ENCODE measurements at places on chromosomes 3 and 15.

DNA sequence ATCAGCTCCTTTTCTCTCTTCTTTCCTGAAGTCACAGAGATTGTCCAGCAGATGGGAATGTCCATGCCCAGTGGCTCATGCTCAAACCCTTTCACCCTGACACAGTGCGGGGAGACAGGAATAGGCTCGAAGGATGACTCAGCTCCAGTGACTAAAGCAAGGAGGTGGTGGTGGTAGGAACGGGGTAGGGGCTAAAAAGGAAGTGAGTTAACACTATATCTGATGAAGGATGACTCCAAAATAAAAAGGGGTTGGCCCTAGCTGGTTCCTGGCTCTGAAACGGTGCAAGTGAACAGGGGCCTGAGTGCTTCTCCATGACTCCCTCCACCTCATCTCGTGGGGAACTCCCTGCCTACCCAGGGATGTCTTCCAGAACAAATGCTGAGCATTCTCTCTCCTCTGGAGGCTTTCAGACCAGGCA, 167.4 kb upstream of the LPP start:
- DNase-seq: no peak

DNA sequence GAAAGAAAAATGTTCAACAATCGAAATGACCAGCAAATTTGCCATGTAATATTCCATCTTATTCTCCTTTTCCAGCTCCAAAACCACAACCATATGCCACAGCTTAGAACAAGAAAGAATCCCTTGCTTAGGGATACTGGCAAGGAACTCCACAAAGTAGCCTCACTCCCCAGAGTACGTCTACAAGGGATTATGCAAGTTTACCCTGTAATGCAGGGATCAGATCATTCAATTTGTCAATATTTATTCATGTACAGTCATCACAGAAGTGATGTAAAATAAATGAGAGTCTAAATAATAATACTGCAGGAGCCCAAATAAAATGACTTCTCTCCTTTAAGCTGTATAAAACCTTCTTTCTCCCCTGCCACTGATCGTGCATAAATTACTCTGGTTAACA, 23.5 kb upstream of the MYO1E start:
- no peak for DNase-seq

DNA sequence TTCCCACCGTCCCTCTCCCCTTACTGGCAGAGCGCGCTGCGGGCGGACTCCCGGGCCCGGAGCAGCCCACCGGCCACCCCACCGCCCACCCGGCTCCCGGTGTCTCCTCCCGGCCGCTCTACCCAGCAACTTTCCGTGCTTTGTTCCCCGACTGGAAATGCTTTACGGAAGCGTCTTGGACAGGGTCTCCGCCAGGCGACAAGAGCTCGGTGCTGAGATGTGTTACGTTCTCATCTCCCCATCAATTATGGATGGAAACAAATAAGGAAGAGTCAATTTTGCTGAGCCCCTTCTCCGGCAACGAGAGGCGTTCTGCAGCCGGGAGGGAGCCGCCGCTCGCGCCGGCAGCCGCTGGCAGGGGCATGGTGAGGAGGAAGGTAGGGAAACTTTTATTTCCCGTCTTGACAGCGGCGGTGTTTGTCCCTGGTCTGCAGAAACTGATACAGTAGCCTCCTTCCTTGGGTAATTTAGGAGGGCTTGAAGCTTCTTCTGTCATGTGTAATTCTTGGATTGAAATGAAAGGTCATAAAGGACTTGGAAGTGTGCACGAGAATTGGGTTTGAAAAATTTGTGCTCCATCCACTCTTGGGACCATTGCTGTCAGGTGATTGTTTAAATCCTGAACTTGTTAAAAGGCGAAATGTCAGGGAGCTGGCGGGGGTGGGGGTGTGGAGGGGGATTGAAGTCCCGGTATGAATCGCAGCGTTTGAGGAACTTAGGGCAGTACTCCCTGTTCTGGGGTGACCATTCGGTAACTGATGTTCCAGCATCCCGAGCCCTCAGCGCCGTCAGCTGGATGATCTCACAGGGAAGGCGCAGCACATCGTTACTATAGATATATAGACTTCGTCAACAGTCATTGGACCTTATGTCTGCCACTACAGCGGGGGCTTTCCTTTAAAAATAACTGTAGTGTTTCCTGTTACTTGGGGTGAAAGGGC, 1.5 kb downstream of the SEMA6D start:
- no peak for DNase-seq

DNA sequence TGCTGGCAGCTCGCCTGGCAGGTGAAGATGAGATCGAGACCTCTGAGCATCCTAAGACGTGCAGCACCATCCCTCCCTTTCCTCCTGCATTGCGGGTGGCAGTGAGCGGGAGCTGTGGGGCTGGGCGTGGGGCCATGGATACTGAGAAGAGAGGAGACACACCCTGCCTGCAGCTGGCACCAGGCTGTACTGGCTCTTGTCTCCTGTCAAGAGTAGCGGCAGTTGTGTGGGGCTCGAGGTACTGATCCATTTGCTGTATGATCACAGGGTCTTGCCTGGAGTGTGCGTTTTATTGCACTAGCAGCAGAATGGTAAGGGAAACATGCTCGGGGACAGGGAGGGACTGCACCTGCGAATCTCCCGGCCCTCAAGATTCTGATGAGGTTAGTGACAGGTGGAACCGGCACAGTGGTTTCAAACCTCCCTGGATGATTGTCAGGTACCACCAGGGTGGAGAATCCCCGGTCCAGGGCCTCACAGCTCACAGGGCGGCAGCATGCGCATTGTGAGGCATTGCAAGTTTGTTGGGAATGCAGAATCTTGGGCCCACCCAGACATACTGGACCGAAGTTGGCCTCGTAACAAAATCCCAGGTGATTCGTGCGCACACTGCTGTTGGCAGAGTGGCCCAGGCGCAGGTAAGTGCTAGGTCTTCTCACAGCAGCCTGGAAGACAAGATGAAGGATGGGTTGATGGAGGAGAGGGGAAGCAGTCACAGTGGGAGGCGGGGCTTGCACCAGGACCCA, 14.1 kb downstream of the SYNM start:
- no peak for DNase-seq

DNA sequence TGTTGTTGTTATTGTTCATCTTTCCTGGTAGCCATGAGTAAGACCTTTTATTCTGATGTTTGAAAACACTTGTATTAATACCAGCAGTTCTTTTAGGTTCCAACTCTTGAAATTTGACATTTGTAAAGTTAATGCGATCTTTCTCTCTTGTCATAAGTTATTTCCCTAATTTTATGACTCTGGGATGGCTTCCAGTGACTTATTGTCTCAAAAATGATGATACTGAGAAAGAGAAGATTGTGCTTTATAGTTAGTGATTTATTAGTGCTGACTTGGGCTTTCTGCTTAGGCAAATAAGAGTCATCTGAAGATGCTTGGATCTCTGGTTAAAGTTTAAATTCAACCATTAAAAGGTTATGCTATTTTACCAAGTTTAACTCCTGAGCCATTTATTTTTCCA, 715.2 kb downstream of the GRM7 start:
- no peak for DNase-seq

GRCh38 chr3:43629257-43629656, 7.4 kb upstream of the ANO10 start:
- DNase-seq: no peak

GRCh38 chr3:38482951-38483350, 13.2 kb upstream of the EXOG start:
- DNase-seq: no peak

- DNase-seq: no peak
Observed at GRCh38 chr3:174101244-174101643, 703.7 kb downstream of the NLGN1 start.

DNA sequence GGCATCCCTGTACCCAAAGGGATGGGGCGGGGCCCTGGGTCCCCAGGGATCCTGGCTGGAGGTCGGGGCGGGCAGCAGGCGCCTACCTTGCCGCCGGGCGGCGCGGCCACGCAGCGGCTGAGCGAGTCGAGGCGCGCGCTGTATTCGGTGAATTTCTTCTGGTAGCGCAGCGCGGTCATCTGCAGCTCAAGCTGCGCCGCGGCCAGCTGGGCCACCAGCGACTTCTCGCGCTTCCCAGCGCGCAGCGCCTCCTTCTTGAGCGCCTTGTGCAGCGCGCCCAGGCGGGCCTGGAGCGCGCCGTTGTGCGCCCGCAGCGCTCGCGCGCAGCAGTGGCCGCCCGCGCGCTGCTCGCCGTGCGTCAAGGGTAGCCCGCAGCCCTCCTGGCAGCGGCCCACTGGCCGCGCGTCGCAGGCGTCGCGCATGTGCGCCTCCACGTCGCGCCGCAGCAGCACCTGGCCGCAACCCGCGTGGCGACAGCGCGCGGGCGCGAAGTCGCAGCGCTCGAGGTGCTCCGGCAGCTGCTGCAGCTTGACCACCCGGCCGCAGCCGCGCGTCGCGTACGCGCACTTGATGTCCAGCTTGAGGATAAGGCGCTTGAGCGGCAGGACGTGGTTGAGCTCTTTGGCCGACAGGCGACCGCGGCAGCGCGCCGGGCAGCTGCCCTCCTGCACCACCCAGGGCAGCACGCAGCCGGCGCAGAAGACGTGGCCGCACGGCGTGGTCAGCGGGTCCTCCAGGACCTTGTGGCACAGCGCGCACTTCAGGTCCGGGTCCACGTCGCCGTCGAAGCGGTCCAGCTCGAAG, 522 bp downstream of the PDZRN3 start:
- no peak for DNase-seq

GRCh38 chr3:74106925-74107324, 482.2 kb upstream of the PDZRN3 start:
- DNase-seq: no peak

GRCh38 chr3:110070161-110070916, 733.0 kb upstream of the DPPA4 start:
- no peak for DNase-seq

GRCh38 chr3:104805508-104805907, 561.2 kb upstream of the ALCAM start:
- no peak for DNase-seq

GRCh38 chr15:48002767-48003166, 118.0 kb upstream of the SLC24A5 start:
- no peak for DNase-seq

- DNase-seq: no peak
Observed at GRCh38 chr15:64845183-64845611, 3.5 kb downstream of the PLEKHO2 start.

- no peak for DNase-seq
Observed at GRCh38 chr3:54353946-54354345, 231.6 kb downstream of the CACNA2D3 start.

DNA sequence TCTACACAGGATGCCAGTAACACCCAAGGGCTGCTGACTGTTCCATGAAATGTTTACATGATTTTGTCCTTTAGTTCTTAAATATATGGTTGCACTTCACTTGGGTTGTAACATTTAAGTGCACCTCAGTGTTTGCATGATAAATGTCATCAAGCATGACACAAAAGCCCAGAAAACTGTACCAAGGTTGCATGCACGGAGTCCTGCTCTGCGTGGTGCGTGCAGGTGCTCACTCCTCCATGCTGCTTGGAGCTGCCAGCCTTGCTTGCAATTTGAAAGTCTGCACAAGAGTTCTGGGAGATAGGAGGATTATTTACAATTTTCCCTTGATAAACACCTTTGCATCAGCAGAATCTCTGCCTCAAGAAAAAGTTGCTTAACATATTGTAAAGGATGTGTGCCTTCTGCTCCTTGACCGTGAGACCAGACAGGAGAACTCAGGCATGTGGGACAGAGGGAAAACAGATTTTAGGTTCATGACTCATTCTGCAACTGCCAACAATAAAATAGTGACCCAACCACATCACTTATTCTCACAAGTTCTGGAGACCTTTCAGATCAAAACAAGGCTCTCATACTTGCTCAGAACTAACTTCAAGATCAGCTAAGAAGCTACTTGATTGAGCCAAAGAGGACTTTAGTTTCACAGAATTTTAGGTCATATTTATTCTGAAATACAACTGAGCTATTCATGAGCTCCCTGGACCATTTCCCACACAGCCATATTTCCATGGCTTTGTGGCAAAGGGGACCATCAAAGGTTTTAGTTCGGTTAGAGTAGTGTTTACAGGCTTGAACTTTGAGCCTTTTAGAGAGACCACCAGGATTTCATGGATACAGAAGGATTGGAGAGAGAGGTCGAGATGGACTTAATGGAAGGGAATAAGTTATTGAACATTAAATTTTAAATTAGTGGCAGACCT, 128.4 kb upstream of the ZBED2 start:
- no peak for DNase-seq

DNA sequence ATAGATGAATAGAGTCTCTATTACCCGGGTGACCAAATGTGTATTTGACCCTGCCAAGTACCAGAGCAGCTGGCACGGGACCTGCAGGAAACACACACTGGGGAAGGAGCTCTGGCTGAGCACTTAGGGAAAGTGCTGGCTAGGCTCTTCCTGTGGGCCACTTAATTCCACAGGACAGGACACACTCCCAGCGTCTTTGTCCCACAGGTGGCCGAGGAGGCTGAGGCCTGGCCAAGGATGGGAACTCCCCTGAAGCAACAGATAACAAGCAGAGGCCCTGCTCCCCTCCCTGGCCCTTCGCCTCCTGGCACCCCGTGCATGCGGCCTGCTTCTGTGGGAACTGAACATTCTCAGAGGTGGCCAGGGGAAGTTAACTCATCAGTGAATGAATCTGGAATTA, 180.8 kb downstream of the ATP10A start:
- DNase-seq: no peak

GRCh38 chr3:50604110-50604621, 7.4 kb downstream of the CISH start:
- DNase-seq: no peak

GRCh38 chr3:1832395-1832794, 266.3 kb upstream of the CNTN4 start:
- no peak for DNase-seq

DNA sequence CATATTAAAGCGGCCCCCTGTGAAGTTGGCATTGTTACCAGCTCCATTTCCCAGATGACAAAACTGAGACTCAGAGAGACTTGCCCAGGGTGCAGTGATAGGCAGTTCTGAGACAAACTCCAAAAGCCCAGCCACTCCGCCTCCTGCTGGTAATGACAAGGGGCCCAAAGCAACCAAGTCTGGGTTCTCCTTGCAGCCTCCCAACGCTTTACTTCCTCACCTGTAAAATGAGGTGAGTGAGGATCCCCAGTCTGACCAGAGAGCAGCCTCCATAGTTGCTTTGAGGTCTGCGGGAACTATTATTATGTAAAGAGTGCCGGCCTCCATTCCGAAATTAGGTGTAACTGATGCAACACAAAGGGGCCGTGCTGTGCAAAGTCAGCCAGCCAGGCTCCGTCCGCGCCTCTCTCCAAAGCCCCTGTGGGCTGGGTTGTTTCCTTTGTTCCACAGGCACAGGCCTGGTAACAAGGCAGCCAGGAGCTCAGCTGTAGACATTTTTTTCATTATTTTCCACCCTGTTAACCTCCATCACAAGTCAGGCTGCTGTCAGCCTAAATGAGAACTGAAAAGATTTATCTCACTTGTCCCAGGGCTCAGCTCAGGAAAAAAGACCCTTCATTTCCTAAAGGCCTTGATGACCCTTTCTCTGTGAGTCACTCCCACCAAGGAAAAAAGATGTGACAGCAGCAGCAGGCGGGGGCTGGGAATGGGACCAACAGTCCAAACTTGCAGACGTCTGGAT, 139.1 kb upstream of the RAD18 start:
- DNase-seq: no peak

GRCh38 chr3:146558781-146559180, 14.4 kb upstream of the PLSCR1 start:
- DNase-seq: no peak

GRCh38 chr3:175885231-175885766, 1026.2 kb downstream of the NAALADL2 start:
- no peak for DNase-seq

Data from NCI-H1694 treated with DMSO at 0.1 percent for 48 hours (cell line).